Stimulated activated CD8-positive, alpha-beta memory T cell treated with anti-CD3 and anti-CD28 coated beads, Interleukin-15, amount 100 ng/mL, for 24 hours (primary cell): ENCODE measurements at places on chromosomes 2 and 18.

DNA sequence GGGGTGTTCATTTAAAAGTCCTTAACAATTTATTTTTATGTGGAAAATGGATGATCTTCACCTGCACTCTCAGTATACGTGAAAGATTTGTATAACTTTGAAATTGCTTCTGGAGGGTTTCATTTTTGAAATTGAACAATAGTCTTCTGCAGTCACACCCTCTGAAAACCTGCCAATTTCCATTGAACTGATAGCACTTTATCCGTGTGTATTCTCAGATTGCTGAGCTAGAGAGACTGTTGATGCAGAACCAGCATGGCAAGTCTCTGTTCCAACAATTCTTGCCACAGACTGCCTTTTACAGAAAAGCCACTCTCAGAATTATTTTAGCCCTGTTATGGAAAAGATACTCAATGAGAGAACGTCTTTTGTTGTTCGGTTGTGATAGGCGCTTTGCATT, 6.6 kb upstream of the GULP1 start:
- DNase-seq, result no peak

- DNase-seq, result no peak
These were observed 82.3 kb downstream of the INPP5D start for GRCh38 chr2:233142355-233142897.

- peak; percentile 58 for DNase-seq
These were observed 9.1 kb upstream of the NR4A2 start for GRCh38 chr2:156341452-156342253.

GRCh38 chr2:68865108-68865507, 6.1 kb downstream of the BMP10 start:
- no peak for DNase-seq
